ENCODE measurements at places on chromosomes 7 and 10.
A peak's percentile ranks its signal among the peaks of the same experiment; 100 is the strongest.

DNA sequence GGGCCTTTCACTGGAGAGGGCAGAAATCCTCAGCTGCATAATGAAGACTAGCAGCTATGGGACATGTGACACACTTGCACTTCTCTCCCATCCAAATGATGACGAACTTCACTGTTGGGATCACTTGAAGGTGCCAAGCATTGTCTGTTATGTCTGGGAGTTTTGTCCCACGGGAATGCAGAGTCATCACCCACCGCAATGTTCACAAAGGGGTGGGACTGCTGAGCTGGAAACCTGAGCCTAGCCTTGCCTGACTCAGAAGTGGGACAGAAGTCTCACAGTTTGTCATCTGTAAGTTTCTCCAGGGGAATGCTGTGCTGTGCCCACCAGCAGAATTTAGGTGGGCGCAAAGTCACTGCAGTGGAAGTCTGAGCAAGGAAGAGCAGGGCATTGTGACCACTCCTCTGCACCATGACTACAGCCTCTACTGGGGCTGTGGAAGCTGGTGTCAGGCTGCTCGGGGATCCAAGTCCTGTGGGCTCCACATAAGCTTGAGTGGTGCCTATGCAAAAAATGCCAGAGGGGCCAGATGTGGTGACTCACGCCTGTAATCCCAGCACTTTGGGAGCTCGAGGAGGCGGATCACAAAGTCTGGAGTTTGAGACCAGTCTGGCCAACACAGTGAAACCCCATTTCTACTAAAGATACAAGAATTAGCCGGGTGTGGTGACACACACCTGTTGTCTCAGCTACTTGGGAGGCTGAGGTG, 472.0 kb upstream of the CNTNAP2 start:
- no peak for DNase-seq

GRCh38 chr10:11553773-11554381, 57.6 kb downstream of the USP6NL start:
- no peak for DNase-seq

DNA sequence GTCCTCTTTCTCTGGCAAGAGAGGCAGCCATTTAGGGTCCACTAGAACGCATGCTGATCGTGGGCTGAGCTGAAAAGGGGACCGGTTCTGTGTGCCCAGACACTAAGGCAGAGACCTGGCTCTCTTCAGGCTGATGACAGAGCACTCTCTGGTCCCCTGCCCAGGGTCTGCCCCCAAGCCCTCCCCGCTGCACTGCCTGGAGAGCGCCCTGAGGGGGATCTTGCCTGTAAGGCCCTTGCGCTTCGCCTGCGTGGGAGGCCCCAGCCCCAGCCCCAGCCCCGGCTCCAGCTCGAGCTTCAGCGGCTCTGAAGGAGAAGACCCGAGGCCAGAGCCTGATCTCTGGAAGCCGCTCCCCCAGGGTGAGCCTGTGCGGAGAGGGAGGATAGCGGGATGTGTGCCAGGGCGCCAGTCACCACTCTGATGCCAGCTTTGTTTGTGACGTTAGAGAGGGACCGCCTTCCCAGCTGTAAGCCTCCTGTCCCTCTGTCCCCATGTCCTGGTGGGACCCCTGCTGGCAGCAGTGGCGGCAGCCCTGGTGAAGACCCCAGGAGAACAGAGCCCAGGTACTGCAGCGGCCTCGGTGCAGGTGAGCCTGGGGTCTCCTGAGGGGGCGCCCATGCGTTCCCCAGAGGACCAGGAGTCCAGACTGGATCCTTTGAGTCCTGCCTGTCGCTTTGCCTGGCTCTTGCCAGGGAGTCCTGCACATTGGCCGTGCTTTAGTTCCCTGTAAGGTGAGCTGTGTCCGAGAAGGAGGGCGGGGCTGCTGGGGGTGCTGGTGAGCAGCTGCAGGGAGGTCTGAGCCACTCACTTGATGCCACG, 43.2 kb downstream of the ZNF467 start:
- DNase-seq, result no peak

- no peak for DNase-seq
These were observed 8.3 kb upstream of the ANKRD1 start for GRCh38 chr10:90929179-90929578.

DNA sequence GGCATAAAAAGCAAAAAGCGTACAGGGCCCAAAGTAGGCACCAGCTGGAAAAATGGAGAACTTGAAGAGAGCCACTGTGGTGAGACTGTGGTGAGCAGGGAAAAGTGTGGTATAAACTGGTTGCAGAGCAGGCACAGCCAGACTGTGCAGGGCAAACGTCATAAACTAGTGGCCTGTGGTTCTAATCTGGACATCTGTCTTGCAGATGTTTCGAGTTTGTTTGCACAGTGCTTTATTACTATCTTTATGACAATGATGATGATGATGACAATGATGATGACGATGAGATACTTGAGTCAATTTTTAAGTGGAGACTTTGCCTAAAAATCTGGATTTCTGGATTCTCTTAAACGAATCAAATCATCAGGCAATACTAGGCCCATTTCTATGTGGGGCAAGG, 45.7 kb downstream of the SEMA3C start:
- DNase-seq, result no peak

DNA sequence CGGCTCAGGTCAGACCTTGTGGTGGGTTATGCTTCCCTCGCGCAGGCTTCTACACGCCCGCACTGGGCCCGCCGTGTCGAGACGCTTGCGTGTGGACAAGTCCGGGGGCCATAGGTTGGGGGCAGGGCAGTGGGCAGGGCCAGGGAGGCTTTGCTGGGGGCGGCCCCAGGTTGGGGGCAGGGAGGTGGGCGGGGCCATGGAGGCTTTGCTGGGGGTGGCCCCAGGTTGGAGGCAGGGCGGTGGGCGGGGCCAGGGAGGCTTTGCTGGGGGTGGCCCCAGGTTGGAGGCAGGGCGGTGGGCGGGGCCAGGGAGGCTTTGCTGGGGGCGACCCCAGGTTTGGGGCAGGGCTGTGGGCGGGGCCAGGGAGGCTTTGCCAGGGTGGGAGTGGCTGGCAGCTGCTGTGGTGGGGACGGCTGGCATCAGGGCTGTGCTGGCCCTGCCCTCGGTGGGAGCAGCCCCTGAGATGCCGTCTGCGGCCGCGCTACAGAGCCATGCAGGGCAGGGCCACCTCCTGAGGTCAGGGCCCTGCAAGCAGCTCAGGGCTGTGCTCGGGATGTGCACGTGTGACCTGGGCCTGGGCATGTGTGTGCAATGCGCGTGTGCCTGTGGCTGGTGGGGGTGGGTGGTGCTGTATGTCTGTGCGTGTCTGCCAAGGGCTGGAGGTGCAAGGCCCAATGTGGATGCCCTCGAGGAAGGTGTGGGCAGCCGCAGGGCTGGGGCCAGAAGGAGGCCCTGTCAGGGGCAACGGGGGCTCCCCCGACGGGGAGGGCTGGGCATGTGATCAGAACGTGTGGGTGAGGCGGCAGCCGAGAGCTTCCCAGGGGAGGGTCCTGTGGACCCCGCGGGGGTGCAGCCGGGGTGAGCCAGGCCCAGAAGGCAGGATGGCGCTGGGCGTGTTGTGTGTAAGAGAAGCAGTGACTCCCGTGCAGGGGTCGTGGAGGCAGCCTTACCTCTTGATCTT, 72.5 kb upstream of the NKX6-2 start:
- DNase-seq, result no peak

DNA sequence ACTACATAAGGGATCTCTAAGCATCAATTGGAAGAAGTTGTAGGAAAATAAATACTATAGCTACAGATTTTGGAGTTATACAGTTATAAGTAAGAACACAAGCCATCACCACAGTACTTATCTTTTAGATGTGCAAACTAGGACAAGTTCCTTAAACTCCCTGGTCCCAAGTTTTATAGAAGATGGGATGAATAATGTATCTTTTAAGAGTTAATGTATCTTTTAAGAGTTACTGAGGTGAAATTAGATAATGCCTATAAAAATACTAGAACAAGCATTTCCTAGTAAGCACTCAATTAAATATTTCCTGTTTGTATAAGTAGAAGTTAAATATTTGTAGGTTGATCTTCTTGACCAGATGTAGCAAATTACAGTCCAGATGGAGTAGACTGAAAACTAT, 56.8 kb downstream of the SEMA3A start:
- DNase-seq, result no peak

DNA sequence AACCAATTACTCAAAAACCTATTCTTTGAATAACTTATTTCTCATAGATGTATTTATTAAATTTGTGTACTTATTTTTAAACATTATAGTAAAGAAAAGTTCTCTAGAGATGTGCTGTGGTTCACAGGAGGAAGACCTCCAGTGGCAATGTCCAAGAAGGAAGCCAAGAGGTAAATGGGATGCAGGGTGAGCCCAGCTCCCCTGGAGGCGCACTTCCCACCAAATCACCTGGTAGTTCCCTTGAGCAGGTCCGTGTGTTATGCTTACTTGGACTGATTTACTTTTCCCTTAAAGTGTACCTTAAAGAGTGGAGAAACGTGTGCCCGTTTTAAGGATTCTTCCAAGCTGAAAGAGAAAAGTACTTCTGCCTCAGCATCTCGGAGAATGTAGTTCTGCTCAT, 55.3 kb downstream of the PAXIP1 start:
- no peak for DNase-seq

GRCh38 chr10:35884657-35885071, 242.6 kb upstream of the FZD8 start:
- no peak for DNase-seq

DNA sequence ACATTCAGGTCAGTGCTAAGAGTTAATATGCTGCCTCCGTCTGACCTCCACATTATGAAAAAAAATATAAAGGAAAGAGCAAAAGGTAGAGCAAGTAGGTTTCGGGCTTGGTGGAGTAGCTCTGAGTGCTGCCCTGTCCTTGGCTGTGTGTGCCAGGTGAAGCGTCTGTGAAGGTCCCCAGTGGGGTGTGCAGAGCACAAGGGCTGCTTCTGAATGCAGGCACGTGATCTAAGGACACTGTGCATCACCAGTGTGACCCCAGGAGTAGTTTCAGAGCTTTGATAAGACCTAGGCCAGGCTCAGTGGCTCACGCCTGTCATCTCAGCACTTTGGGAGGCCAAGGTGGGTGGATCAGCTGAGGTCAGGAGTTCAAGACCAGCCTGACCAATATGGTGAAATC, 36.0 kb downstream of the KLF6 start:
- no peak for DNase-seq

DNA sequence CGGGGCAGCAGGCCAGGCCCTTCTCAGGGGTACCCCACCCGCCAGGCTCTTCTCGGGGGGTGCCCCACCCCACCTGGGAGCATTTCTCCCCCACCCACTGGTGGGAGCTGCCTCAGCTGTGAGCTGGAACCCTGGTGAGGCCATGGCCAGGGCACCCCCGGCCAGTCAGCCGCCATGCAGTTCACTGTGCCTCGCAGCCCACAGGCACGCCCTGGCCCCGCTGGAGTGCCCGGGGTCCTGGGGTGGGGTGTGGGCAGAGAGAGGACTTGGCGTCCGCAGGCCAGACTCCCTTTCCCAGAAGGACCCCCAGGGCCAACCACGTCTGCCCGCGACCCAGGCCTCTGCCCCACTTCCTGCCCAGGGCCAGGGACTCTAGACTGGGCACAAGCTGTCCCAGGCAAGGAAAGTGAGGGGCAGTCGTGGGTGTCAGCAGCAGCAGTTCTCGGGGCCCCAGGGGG, 13.1 kb downstream of the DPYSL4 start:
- no peak for DNase-seq

GRCh38 chr10:100046021-100046486, 35.6 kb downstream of the CPN1 start:
- peak; percentile 85 for DNase-seq

- DNase-seq, result no peak
These were observed 471.6 kb upstream of the AKR1E2 start for GRCh38 chr10:4354382-4354812.

GRCh38 chr10:123595661-123596060, 70.5 kb upstream of the GPR26 start:
- DNase-seq, result no peak

- no peak for DNase-seq
These were observed 101.6 kb upstream of the EEPD1 start for GRCh38 chr7:36051501-36051900.

Data from activated CD4-positive, alpha-beta T cell treated with anti-CD3 and anti-CD28 coated beads, Interleukin-2, amount 50 U/mL, for 1 hour (primary cell).